A549 treated with RU486 at 1 μM for 4 hours (cell line): ENCODE measurements at places on chromosomes 7 and 10. TPM values are rescaled to one million over a fixed set of nuclear protein-coding genes. Genes with fewer than 3 reads are reported as not detected.

The HOXA11 gene
- 0.67 to 0.92 TPM (median 0.89 TPM) in 5 replicates for total RNA-seq

The ASZ1 gene
- total RNA-seq, result not detected in 5 replicates

The LRRC17 gene
- 0.08 to 0.35 TPM (median 0.16 TPM) in 4 of 5 replicates, not detected in the other for total RNA-seq

The C10orf105 gene
- not detected in 5 replicates for total RNA-seq

The HHEX gene
- 12.5 to 16.8 TPM (median 15.9 TPM) in 5 replicates for total RNA-seq

The UCMA gene
- total RNA-seq, result not detected in 5 replicates

The CFAP69 gene
- 1.3 to 4.3 TPM (median 1.8 TPM) in 5 replicates for total RNA-seq

The FAM204A gene
- total RNA-seq, result 40.3 to 77.2 TPM (median 45.8 TPM) in 5 replicates

The CCSER2 gene
- total RNA-seq, result 7.2 to 13.8 TPM (median 10.4 TPM) in 5 replicates

The CUEDC2 gene
- 60.2 to 70.4 TPM (median 63.3 TPM) in 5 replicates for total RNA-seq

The AS3MT gene
- 0.94 to 4.9 TPM (median 4.8 TPM) in 5 replicates for total RNA-seq
